Skeletal muscle tissue (tissue), 5 donors: ENCODE measurements at places on chromosomes 13 and 19. TPM values are rescaled to one million over a fixed set of nuclear protein-coding genes. Genes with fewer than 3 reads are reported as not detected.

The CABP5 gene
- total RNA-seq, result not detected

The ZNF845 gene
- 3.7 TPM for total RNA-seq

The ERVV-1 gene
- not detected for total RNA-seq

The SLITRK6 gene
- 3.7 TPM for total RNA-seq

The LRRC4B gene
- 5.2 TPM for total RNA-seq

The PSG2 gene
- total RNA-seq, result not detected

The KLK5 gene
- not detected for total RNA-seq
